ENCODE measurements at places on chromosomes 5 and 9.

DNA sequence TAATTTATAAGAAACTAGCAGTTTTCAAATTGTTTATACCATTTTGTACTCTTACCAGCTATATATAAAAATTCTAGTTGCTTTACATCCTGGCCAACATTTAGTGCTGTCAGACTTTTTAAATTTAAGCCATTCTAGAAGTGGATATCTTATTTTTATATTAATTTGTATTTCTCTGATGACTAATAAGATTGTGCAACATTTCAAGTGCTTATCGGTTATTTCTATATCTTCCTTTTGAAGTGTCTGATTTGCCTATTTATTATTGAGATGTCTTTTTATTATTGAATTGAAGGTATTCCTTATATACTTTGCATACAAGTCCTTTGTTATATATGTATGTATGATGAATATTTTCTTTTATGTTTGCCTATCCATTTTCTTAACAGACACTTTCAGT lies 324.0 kb downstream of the ELAVL2 start:
- no peak for DNase-seq

- DNase-seq = no peak
Observed at GRCh38 chr5:78509884-78510769, 138.4 kb downstream of the LHFPL2 start.

- no peak for DNase-seq
Observed at GRCh38 chr9:87157366-87158031, 210.2 kb upstream of the GAS1 start.

- no peak for DNase-seq
Observed at GRCh38 chr5:158682631-158683030, 417.1 kb downstream of the EBF1 start.

DNA sequence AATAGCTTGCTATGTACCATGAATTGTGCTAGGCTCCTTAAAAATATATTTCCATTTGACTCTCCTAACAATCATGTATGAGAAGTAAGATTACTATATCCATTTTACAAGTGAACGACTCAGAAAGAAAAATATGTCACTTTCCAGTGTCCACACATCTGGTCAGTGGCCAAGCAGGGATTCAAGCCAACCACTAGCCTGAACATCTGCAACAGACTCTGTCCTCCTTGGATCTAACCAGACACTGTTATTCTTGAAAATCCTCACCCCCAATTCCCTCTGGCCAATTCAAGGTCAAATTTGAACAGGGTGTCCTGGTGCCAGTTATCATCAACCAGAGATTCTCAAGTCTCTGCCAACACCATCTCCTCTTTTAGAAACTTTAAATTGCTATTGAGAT lies 344.1 kb upstream of the WWC1 start:
- no peak for DNase-seq

GRCh38 chr9:94929369-94929756 lies 202.9 kb downstream of the AOPEP start:
- DNase-seq = no peak

DNA sequence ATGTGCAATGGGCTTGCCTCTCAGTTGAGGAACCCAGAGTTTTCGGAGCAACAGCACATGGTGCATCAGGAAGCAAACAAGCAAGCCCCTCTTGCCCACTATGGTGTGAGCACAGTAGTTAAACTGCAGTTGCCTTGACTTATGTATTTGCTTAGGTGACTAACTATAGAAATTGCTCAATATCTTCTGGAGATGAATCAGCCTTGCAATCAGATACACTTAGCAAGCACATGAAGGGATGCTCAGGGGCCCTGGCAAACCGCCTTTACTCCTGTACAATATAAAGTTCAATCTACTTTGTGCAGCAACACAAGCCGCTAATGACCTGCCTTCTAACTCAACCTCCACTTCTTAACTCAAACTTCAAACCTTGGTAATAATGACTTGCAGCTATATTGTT lies 581.7 kb upstream of the RIOK2 start:
- DNase-seq = no peak

DNA sequence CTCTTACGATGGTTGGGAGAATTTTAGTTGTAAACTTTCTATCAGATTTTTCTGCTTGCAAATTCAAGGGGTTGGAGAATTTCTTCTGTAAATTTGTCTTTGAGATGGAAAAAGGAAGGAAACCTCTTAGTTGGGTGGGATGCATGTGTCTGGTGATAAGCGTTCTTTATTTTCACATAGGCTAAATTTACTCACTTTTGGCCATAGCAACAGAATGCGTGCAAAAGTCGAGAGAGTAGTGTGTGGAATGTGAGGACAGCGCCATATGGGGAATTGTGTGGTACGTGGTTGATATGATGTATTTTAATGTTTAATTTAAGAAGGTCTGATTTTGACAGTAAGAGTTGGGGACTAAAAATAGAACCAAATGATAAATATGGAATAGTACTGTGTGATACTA lies 282.2 kb downstream of the TAF11L14 start:
- DNase-seq = no peak

GRCh38 chr9:133277467-133277866 lies 2.5 kb upstream of the ABO start:
- DNase-seq = no peak

- DNase-seq = no peak
Observed at GRCh38 chr5:89036166-89036565, 153.2 kb upstream of the MEF2C start.

DNA sequence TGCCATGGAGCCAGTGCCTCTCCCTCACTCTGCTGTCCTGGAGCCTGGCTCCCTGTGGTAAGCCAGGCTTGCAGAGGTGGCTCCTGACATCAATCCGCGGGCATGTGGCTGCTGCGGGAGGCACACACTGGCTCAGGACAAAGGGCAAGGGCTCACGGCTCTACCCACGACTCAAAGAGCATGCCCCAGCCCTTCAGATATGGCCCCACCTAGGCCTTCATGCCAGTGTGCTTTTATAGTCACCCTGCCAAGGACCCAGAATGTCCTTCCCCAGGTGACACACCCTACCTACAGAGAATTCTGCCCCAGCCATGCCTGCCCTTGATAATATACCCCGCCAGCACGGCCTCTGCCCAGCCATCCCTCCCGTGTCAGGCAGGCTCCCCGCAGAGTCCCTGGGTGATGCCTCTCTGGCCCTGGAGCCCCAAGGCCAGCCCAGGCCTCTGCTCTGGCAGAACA lies 1.6 kb downstream of the MGAT4B start:
- DNase-seq = no peak

GRCh38 chr5:155485386-155485785 lies 471.8 kb downstream of the KIF4B start:
- DNase-seq = no peak

DNA sequence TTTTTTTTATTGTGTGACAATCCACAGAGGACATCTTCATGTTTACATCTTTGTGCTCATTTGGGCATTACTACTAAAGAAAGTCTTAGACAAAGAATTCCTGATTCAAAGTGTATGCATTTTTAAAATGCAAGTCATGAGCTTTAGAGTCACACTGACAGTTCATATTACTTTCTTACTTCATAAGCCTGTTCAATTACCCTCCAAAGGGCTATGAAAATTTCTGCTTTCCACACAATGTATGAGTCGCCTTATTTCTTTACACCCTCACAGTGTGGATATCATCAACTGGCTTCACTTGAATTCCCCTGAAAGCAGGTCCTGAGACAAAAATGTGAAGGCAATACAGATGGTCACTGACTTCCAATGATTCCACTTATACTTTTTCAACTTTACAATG lies 280.4 kb upstream of the PTGER4 start:
- DNase-seq = no peak

DNA sequence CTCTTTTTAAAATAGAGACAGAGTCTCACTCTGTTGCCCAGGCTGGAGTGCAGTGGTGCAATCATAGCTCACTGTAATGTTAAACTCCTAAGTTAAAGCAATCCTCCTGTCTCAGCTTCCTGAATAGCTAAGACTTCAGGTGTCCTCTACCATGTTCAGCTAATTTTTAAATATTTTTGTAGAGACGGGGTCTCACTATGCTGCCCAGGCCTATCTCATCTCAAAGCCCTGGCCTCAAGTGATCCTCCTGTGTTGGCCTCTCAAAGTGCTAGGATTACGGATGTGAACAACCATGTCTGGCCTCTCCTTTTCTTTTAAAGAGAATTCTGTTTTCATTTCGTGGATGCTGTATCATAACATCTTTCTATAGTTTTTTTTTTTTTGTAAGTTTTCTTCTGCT lies 11.7 kb downstream of the STX17 start:
- no peak for DNase-seq

GRCh38 chr5:179217956-179218942 lies 127.0 kb downstream of the ADAMTS2 start:
- DNase-seq = no peak

DNA sequence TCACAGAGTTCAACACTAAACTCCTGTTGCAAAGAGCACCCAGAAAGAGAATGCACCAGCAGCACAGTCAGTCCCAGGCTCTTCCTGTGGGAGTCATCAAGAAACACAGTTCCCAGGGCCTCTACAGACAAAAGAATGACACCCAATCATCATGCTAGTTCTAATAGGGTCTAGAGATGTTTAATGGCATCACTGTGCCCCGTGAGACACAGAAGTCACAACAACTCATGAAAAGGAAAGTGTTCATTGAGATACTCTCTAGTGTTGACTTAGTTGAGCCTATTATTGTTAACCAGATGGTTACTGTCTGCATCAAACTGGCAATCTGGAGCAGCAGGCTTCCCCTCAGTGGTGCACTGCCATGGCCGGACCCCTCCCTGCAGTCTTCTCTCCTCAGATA lies 1.6 kb downstream of the KLHL3 start:
- no peak for DNase-seq

DNA sequence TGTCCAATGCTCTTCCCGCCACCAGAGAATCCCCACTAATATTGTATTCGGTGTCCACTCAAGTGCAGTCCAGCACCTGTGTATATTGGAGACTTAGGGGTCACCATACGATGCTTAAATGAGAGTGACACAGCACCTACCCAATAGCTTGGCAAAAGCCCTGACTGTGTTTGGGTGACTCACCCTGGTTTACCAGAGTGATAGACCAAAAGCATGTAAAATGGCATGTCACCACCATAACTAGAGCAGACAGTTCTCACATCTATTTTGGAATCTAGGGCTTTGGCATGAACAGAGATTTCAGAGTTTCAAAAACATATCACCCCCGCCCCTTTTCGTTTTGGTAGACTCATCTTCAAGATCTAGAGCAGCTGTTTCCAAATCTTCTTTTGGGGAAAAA lies 217.3 kb upstream of the RASEF start:
- DNase-seq = no peak

GRCh38 chr5:109374625-109375024 lies 35.1 kb downstream of the PJA2 start:
- no peak for DNase-seq

DNA sequence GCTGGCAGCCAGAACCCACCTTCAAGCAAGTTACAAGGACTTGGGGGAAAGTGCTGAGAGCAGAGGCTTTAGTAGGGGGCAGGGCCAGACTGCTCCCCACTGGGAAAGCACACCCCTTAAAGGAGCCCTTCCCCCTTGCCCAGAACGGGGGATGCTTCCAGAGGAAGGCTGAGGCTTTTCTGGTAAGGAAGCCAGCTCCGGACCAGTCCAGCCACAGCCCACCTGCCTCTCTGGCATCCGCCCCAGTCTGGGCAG lies 4.2 kb upstream of the DPM2 start:
- no peak for DNase-seq

DNA sequence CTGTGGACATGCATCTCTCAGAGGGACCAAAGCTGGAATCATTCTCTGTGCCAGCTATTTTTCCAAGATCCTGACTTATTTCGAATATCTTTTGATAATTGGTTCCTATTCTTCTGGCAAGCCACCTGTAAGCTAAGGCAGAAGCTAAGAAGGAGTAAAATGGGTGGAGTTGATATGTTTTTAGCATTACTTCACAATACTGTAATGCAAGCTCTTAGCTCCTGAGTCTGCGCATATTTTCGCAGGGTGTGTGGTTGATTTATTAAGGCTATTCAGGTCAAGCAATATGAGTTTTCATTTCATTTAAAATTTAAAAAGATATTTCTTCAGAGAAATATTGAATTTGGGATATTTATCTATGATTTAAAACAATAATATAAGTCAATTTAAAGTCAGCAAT lies 158.5 kb upstream of the ADAMTS16 start:
- no peak for DNase-seq

- no peak for DNase-seq
Observed at GRCh38 chr5:158559066-158559465, 540.6 kb downstream of the EBF1 start.

GRCh38 chr5:169341556-169341955 lies 40.6 kb upstream of the SLIT3 start:
- DNase-seq = no peak

GRCh38 chr5:135342551-135342875 lies 56.5 kb downstream of the MACROH2A1 start:
- no peak for DNase-seq

DNA sequence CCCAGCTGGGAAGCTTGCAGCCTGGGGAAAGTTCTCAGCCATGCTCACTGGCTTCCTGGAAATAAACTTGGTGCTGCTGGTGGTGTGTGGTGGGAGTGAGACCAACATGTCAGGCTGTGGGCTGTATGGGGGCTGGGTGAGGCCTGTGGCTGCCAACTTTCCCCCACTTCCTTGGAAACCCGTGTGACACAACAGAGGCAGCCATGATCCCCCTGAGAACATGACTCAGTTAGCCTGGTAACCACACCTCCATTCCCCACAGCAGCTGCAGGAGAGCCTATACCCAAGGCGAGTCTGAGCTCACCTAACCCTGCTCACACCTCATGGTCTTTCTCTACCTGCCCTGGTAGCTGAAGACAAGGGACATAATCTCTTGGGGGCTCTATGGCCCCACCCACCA lies 72.7 kb upstream of the RGMB start:
- no peak for DNase-seq

DNA sequence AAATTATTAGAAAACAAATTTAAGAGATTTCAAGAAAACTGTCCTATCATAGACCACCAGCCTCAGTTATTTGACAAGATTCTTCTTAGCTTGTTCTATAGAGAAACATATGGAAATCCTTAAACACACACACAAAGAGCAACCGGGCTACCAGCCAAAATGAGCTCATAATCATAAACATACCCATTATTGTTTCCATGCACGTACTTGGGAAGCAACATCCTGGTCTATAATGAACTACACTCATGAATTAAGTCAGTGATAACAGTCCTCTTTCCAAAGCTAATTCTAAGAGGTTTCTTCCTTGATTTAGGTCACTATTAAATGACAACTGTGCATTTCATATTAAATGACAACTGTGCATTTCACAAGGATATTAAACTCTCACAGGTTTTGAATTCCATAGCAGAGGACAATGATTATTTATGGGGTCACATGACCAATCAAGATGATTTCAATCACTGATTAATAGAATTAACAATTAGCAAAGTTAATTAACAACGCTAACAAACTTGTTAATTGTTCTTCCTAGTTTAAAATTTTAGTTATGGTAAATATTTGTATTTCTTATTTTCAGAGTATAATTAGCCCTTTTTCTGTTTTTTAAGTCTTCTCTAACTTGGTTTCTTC lies 77.0 kb downstream of the OXCT1 start:
- no peak for DNase-seq

Data from effector memory CD8-positive, alpha-beta T cell (primary cell).